CD4-positive, alpha-beta memory T cell (primary cell): ENCODE measurements at places on chromosomes 3 and 15.

DNA sequence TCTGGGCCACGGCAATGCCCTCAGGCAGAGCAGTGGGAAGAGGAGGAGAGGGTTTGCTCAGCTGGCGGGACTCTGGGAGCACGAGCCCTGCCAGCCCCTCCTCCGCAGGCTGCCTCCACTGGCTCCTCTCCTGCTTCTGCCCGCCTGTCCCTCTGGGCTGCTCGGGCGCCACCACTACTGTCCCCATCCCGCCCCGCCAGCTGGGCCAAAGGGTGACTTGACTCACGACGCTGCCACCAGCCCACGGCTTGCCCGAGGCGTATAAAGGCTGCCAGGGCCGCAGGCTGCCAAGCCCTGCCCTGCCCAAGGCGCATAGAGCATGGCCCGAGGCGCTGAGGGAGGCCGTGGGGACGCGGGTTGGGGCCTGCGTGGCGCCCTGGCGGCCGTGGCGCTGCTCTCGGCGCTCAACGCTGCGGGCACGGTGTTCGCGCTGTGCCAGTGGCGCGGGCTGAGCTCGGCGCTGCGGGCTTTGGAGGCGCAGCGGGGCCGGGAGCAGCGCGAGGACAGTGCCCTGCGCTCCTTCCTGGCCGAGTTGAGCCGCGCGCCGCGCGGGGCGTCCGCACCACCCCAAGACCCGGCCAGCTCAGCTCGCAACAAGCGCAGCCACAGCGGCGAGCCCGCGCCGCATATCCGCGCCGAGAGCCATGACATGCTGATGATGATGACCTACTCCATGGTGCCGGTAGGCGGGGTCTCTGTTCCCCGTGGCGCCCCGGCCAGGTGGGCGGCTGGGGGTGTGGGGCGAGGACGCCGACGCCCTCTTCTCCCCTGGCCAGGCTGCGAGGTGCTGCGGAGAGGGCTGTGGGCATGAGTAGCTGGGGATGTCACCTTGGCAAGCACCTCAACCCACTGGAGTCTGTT is at the start of gene GLDN:
Gene GLDN, plus strand, starts transcription at position 290 of the 861 bp plus-strand sequence. Its CDS starts 30 bp downstream, at position 320.
- DNase-seq: no peak

DNA sequence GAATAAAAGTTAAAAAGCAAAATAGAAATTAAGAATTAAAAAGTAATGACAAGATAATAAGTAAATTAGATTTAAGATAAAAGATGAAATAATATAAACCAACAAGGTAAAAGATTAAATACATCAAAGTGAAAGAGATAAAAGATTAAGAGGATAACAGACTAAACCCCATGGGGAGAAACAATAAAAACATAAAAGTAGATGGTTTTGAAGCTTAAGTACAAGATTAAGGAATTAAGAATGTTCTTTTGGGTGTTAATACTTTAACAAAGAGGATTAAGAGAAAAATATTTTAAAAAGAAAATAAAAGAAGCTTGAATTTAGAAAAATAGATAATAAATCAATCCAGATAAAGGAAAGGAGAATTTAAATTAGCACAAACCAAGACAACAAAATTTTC is 85.4 kb downstream of the SQOR start:
- DNase-seq: no peak

DNA sequence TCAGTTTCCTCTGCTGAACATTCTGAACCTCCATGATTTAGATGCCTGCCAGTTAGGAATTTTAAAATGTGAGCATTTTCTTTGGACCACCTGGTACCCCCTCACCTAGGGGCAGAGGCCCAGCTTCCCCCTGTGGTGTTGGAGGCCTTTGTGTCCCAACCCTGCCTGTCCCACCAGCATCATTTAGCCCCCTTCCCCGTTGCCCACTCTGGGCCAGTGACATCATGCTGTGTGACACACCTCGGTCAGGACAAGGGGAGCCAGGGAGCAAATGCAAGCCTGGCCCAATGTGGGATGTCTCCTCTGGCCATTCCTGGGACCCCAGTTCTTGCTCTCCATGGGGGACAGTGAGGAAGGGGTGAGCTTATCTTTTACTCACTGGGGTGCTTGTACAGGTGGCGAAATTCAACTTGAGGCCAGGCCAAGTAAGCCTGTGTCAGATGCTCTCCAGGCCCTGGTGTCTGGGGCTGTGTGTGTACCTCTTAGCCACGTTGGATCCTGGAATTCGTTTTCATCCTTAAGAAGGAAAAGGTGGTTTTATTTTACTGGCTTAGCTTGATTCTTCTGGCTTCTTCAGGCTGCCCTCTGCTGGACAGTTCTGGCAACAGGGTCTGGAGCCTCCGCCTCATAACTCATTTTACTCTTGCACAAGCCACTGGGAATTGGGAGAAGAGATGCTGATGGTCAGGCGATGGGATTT is 49.7 kb upstream of the MYZAP start:
- DNase-seq: no peak

- DNase-seq: no peak
These were observed 88.2 kb downstream of the PTPRG start for GRCh38 chr3:61649381-61650170.

GRCh38 chr3:147864754-147865354 is 455.7 kb downstream of the ZIC1 start:
- DNase-seq: no peak

- peak; percentile 71 for DNase-seq
These were observed 61.0 kb upstream of the ANKRD28 start for GRCh38 chr3:15858547-15859506.

- no peak for DNase-seq
These were observed 139.5 kb downstream of the ZPLD1 start for GRCh38 chr3:102574355-102574754.

DNA sequence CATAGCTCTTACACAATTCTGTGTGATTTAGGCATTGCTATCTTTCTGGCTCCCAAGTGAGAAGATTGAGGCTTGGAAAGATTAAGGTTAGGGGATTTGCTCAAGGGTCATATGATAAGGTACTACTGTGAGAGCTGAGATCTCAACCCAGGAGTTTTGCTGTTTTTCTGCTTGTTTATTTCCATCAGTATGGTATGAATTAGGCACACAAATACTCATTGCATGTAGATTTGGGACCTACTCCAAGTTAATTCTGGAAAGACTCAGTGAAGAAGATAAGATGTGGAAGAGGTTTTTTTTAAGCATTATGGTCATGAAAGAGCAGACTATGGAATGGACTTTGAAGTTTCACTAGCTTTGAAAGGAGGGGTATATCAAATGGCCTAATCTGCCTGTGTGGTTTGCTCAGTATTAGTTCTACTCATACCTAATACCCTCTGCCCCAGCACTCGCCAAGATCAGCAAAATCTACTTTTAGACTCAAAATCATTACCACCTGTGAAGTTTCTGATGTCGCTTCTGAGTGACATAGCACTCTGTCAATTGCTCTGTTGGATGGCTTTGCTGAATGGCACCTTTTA is 12.5 kb downstream of the MBNL1 start:
- no peak for DNase-seq

DNA sequence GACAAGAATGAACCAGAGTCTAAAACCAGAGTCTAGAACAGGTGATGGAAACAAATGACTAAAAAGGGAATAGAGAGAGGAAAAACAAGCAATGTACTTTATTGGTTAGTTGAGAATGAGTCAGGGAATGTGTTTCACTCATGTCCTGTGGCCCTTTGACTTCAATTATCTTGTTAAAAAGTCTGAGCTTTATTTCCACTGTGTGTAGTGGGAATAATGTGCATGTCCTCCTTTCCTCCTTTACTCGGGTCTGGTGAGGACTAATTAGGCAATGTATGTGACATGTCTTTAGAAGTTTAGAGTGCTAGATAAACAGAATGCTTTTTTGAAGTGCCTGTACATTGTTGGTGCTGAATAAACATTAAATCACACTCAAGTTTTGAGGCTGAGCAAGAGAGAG is 21.3 kb downstream of the LSAMP start:
- no peak for DNase-seq

DNA sequence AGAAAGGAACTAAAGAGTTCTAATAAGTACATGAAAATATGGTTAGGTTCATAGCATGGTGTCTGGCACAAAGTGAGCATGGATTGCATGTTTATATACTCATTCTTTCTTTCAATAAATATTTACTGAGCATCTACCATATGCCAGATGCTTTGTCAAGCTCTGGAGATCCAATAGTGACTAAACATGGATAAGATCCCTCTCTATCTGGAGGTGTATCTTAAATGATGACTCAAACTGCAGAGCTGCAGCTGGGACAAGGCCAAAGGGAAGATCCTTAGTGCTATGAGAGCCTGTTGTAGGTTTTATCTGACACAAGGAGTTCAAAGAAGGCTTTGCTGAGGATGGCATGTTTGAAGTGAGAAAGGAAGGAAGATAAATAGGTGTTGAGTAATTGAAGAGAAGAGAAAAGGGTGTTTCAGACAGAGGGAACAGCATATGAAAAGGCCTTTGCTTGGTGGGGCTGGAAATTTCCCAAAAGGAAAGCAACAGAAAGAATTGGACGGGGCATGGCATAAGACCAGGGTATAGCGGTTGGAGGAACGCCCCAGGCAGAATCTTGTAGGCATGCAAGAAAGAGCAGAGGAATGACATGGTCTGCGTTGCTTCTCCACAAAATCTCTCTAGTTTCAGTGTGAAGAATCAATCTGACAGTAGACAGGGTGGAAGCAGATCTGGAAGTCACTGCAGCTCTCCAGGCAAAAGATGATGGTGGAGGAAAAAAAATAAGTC is 239.9 kb upstream of the LRTM1 start:
- DNase-seq: no peak

GRCh38 chr15:98759277-98759676 is 110.9 kb downstream of the IGF1R start:
- DNase-seq: no peak

DNA sequence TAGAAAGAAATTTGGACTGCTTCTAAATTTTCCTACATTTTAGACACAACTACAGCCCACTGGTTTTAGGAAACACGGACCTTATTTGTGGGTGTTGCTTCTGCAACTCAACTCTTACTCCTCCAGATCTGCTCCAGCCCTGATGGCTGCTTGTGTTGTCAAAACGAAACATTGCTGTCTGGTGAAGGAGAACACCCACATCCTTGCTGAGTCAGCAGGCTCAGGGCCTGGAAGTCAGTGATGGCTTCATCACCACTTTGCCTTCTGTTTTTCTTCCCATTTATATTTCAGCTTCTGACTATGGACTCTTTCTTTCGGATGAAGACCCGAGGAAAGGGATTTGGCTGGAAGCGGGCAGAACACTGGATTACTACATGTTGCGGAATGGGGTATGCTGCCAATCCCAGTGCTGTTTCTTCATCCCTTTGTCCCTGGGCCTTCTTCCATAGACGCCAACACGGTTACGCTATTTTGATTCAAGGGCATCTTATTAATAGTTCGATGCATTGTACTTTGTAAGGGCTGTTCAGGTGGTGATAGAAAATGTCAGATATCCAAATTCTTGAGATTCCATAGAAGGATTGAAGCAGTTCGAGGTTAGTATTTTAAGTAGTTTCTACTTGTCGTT is 392.6 kb upstream of the TPM1 start:
- DNase-seq: no peak

GRCh38 chr15:67072958-67073357 is 7.6 kb downstream of the SMAD3 start:
- DNase-seq: no peak
